ENCODE measurements at places on chromosomes 4 and X.

DNA sequence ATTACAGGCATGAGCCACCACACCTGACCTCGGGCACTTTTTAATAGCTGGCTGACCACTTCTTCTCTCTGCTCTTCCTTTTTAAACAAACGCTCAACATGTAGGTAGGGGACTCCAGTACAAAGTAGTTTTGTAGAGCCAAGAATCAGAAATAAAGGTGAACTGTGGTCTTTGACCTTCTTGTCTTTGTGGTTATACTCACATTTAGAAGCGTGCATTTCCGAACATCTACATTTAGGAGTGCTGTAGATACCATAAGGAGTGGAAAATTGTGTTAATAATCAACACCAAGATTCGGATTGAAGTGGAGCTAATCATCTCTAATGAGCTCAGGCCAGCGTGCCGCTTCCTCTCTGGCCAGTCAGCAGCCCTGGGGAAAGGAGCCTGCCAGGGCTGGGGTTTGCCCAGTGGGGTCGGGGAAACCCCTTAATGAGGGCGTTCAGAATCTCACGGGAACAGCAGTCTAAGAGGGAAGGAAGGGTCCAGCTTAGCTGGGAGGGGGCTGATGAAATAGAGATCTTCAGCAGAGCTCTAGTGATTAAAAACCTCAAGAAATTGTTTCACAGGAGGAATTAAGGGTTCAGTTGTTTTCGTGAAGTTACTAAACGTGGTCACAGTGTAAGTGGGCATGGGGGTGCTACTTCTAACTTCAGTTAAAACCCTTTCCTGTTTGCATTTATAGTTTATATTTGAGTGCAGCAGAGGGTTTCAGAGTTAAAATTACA, 81.2 kb downstream of the GAB1 start:
- no peak for DNase-seq

- DNase-seq, result no peak
These were observed 631.1 kb upstream of the CPEB2 start for GRCh38 chr4:14371131-14371530.

DNA sequence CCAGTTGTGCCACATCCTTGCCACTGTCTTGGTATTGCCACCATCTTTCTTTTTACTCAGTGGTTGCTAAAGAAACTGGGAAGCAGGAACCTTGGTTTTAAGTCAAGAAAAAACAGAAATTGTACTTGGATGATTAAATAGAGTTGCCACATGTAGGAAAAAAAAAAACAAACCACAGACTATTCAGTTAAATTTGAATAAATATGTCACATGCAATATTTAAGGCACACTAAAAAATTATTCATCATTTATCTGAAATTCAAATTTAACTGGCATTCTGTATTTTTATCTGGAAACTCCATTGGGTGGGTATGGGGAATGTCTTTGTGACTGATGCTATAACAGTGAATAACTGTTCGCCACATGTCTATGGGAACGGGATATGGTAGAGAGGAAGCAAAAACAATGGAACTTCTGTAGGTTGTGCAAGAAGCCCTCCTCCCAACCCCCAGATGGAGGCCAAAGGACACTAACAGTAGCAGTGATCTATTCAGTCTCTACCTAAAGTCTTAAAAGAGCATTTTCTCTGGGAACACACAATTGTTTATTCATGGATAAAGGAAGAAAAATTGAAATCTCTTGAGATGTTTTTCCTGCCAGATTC, 57.0 kb upstream of the PLAC8 start:
- DNase-seq, result no peak

- DNase-seq, result no peak
These were observed 11.7 kb downstream of the ARX start for GRCh38 chrX:25004040-25004439.

DNA sequence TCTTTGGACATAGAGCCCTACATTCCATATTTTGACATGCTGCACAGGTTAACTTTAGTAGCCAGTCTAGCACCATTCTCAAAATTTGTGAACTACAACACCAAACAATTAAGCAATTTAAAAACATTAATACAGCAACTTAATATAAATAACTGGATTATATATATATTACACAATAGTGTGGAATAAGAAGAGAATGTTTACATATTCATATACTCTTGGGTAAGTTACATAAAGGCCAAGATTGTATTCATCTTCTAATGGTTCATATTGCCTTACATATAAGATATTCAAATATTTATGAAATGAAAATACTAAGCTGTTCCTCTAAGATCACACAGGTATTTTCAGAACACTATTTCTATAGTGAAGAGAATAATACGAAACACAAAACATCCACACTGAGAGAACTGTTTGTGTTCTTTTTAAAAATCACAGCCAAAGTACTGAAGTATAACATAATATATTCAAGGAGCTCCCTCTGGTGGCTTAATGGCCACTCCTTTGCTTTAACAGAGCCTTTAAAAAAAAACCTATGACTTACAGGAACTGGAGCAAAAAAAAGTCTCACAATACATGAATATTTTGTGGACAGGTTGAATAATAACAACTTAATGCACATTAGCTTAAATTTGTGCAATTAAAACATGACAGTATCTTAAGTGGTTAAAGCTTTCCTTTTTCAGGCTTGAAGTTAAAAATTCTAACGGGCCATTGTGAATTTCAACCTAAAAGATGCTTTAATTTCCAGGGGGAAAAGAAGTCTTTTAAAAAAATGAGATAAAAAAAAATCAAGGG, 46.2 kb downstream of the NEK1 start:
- DNase-seq, result no peak

DNA sequence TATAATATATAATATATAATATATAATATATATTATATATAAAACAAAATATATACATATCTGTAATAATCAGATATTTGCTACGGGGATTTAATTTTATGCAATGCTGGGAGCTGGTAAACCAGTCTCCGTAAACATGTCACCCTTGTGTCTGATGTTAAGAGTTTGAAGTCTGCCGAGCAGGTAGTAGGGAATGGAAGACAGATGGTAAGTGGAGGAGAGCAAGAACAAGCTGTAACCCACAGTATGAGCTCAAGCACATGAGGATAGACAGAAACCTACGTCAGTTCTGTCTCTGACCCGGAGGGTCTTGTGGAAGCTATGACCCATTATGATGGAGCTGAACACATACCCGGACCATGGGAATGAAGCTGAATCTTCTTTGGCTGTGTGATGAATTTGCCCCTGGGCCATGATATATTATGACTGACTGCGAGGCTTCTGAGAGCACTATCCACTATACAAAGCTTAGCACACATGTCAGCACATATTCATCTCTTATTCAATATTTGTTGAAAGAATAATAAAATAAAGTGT, 46.2 kb downstream of the TIGD2 start:
- DNase-seq, result no peak

- no peak for DNase-seq
These were observed 25.4 kb downstream of the SOWAHB start for GRCh38 chr4:76872556-76872955.

- DNase-seq, result no peak
These were observed 19.7 kb downstream of the SPIN3 start for GRCh38 chrX:56975611-56976010.

DNA sequence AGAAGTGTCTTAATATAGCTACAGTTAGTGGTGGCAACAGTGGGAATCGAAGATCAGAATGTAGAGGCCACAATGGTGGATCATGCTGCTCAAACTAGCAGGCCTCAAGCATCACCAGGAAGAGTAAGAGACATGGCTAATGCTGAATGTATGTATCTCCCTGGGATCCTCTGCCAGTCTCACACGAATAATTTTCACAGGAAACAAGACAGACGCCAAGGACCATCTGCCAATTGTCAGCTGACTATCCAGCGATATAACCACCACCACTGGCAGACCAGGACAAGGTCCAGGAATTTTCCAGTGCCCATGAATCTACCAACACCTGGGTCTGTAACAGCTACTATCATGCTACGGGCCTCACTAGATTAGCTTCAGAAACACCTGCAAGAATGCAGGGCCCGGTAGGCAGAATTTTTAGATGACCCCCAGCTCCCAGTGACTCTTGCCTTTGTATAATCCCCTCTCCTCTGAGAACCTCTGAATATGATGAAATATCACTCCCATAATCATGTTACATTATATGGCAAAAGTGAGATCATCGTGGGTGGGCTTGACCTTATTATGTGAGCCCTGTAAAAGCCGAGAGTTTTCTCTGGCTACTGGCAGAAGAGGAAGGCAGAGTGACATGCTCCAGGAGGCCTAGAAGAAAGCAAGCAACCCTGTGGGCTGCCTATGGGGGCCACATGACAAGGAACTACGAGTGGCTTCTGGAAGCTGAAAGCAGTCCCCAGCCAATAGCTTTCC, 429.8 kb downstream of the BCOR start:
- DNase-seq, result no peak

DNA sequence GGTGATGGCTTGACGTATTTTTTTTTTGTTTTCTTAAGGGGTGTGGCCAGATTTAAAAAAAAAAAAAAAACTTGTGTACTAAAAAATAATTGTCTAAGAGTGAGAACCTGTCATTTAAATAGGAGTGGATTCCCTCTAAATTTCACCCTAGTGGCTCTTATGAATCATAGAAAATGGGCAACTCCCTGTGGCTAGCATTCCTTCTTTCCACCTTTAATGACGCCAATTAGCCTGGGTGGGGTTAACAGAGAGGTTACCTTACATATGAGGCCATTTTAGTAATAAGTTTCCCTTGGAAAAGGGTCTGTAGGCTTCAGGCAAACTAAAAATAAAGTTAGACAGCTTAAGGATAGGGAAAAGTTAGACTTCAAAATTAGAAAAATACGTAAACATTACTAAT, 223.5 kb upstream of the FAM241A start:
- DNase-seq, result no peak

DNA sequence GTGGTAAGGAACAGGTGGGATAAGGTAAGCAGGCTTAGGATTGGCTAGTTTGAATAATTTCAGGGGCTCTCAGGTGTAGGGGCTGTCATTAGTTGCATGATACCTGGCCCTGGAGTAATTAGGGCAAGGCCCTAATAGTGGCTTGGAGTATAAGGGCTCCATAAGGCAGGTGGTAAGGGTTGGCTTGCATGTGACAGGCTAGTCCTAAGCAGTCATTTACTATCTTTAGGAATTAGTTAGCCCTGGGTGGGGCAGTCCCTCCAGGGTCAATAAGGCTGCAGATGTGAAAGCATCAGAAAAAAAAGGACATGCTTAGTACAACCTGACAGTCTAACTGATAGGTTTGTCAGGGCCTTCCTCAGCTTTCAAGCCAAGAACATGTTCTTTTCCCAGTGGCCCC, 7.8 kb upstream of the TMPRSS11D start:
- DNase-seq, result no peak

GRCh38 chr4:16079046-16079445, 4.8 kb downstream of the PROM1 start:
- DNase-seq, result no peak

GRCh38 chr4:93912146-93912545, 83.6 kb downstream of the ATOH1 start:
- DNase-seq, result no peak

GRCh38 chr4:1830234-1830633, 25.7 kb downstream of the LETM1 start:
- DNase-seq, result no peak

GRCh38 chrX:311156-312129, 7.2 kb downstream of the GTPBP6 start:
- DNase-seq, result no peak

- DNase-seq, result no peak
These were observed 125.7 kb downstream of the CRLF2 start for GRCh38 chrX:1086444-1087409.

DNA sequence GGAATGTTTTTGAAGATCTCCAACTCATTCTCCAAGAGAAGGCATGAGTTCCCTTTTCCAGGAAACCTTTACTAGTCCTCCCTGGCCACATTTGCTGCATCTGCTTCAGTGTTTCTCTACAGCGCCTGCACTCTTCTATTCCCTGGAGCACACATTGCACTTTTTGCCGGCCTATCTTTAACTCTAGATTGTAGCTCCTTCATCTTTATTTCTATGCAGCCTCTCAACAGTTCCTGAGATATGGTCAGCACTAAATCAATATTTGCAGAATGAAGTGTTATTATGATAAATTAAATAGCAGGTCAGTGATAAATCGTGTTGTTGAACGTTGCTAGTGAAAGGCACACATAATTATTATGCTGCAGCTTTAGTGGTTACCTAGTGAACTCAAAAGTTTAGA, 88.3 kb downstream of the VCX3A start:
- DNase-seq, result no peak

DNA sequence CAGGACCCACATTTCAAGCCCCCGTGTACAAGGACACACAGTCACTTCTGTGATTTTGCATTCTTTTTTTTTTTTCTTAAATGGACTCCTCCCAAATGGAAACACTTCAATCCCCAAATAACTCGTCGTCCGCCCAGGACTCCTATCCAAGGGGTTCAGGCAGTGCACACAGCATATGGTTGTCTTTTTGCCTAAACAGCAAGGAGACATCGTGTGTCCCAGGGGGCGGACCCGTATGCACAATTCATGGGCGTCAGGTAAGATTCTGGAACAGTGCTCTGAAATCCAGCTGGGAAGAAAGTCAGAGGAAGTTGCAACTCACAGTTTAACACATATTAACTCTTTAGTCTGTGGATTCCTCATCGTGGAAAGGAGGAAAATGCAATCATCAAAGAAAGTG, 231.3 kb downstream of the SHOX start:
- no peak for DNase-seq

DNA sequence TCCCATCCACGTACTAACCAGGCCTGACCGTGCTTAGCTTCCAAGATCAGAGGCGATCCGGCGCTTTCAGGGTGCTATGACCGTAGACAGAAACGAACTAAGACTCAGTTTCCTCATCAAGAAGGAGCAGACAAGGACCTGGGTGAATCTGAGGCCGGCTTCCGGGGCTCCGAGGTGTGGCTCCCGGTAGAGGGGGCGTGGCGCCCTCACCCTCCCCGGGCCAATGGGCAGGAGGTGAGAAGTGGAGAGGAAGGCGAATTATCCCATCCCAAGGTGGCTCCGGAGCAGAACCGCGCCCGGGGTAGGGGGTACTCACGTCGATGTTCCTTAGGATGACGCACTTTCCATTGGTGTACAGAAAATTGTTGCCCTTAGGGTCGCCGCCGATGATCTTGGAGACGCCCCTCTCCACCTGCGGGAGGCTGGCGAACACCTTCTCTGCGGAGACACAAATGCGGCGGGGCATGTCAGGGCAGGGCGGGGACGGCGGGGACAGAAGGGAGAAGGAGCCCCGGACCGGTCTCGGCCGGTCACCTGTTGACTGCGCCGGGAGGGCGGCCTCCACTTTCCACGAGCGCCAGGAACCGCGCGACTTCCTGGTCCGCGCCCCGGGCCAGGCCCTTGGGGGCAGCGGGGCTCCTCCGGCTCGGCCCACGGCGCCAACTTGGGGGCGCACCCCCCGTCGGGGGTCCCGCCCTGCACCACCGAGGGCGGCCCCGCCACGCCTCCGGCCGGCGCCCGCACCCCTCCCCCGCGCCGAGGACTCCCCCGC, 616 bp downstream of the WDR1 start:
- DNase-seq, result no peak

GRCh38 chrX:150779385-150779784, 86.2 kb downstream of the MTMR1 start:
- DNase-seq, result no peak

DNA sequence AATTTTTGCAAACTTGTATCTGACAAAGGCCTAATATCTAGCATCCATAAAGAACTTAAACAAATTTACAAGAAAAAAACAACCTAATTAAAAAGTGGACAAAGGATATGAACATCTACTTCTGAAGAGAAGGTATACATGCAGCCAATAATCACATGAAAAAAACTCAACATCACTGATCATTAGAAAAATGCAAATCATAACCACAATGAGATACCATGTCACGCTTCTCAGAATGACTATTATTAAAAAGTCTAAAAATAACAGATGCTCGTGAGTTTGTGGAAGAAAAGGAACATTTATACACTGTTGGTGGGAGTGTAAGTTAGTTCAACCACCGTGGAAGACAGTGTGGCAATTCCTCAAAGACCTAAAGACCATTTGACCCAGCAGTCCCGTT, 24.0 kb downstream of the CEP44 start:
- DNase-seq, result no peak

GRCh38 chr4:113080050-113080449, 30.6 kb downstream of the ANK2 start:
- no peak for DNase-seq

Data from GOT3 (cell line).